Mucosa of gallbladder (tissue), 1 donor: ENCODE measurements at places on chromosomes 5 and 9. TPM values are rescaled to one million over a fixed set of nuclear protein-coding genes. Genes with fewer than 3 reads are reported as not detected.

Gene TAF11L10
- total RNA-seq: not detected

Gene DNAI1
- 0.52 TPM for total RNA-seq

Gene RBM22
- total RNA-seq: 46.1 TPM

Gene PDE6A
- total RNA-seq: not detected

- DNase-seq: no peak
These were observed 41.8 kb downstream of the ROR2 start for GRCh38 chr9:91908293-91908623.

- no peak for DNase-seq
These were observed 160.2 kb downstream of the SH3GL2 start for GRCh38 chr9:17739022-17739421.

DNA sequence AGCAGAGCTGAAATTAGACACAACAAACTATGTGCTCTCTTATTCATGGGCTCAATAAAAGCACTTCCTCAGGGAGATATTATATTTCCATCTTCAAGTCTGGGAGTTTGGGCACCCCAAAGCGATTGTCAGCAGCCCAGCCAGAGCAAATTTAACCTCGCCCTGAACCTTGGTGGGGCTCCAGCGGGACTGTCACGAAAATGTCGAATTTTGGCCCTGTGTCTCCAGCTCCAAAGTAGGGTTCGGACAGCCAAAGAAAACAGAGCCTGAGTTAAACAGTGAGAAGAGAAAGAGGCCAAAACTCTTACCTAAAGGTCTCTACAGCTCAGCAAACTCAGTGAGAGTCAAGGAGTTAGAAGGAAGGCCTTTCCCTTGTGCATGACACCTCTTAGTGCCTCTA lies 432.9 kb downstream of the SPATA31D1 start:
- DNase-seq: no peak

GRCh38 chr9:90943341-90943740 lies 141.7 kb downstream of the SYK start:
- no peak for DNase-seq

DNA sequence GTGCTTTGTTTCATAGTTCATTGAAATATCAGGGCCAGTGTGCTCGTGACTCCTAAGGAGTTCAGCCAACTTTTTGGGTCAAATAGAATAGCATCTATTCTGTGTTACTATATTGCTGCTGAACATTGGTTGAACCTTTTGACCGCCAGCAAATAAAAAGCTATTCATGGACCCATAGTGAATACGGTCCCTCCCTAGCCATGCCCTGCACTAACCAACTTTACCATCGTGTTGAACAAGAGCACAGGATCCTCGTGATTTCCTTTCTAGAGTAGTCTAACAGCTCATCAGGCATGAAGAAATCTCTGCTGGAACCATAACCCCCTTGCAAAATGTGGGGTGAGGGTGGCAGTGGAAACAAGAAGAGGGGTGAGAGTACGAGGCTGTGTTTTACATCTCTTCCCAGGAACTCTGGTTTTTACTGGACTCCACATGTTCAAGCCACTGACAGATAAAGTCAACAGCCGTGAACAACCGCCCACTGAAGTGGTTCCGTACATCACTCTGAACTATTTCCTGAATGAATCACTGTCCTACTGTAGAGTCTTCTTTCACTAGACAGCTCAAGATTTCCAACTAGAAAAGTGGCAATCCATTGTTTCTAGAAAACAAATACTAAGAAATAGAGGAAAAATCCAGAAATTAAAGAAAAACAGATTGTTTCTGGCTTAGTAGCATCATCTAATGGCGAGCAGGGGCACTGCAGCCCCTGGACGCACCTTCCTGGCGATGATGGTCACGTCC lies 70.1 kb upstream of the SPATA31E1 start:
- DNase-seq: no peak

DNA sequence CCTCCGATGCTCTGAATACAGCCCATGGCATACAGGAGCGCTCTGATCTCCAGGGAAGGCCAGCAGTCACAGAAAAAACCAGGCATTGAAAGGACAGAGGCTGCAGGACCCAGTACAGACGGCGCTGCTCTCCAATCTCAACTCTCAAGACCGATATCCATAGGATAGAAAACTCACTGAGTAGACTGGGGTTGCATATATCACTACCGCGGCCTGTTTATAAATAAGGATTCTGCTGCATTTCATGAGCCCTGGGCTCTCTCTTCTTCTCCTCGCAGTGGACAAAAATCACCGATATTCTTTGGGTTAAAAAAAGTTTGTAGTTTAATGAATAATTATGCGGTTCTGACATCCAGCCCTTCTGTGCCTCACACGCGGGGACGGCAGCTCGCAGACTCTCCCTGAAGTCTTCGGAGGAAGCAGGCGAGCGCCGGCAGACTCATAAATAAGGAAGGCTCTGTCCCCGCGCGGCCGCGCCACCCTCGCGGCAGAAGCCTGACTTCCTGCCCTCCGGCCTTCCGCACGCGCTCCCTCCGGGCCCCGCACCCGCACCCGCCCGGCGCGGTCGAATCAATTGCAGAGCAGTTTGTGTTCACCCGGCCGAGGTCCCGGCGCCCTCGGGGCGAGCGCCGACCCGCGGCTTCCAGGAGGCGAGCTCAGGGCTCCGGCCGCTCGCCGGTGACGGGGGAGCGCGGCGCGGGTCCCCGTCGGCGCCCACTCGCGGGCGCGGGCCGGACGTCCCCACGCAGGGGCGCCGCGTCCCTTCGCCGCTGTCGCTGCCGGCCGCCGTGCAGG lies at the start of gene FAM78A:
TSS of gene FAM78A (minus strand) at position 417 of the 795 bp plus-strand sequence. CDS start at position 86, 331 bp downstream.
- no peak for DNase-seq

DNA sequence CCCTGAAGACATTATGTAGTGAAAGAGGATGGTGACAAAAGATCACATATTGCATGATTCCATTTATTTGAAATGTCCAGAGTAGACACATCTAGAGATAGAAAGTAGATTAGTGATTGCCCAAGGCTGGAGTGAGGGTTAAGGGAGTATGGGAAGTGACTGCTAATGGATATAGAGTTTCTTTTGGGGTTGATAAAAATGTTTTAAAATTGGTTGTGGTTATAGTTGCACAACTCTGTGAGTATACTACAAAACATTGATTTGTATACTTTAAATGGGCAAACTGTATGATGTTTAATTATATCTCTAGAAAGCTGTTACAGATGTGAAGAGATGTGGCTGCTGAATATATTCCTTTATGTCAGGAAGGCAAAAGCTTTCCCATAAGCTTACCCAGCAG lies 202.8 kb downstream of the CCDC171 start:
- DNase-seq: no peak

- no peak for DNase-seq
These were observed 90.1 kb downstream of the LMX1B start for GRCh38 chr9:126703866-126704156.

- DNase-seq: no peak
These were observed 94.1 kb upstream of the CD180 start for GRCh38 chr5:67290655-67291054.

DNA sequence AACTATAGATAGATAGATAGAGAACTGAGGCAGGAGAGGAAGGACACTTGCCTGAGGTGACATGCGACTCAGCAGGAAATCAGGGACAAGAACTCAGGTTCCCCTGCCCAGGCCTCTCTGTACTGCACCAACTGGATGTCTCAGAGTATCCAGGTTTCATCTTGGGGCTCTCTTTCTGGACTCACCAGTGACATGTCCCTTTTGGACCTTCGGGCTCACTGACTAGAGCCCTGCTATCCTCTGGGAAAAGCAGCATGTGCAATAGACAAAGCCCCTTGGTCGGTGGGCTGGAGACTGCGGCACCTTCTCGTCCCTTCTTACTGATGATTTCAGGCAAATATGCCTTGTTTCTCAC lies 104.5 kb downstream of the RGS3 start:
- no peak for DNase-seq

GRCh38 chr9:114109124-114109523 lies 10.0 kb upstream of the KIF12 start:
- DNase-seq: no peak
